Activated CD4-positive, alpha-beta memory T cell treated with anti-CD3 and anti-CD28 coated beads, Interleukin-2, amount 10 ng/mL, durations not matched to agents 7 days and 5 days (primary cell): ENCODE measurements at places on chromosomes 13 and 19.
A peak's percentile ranks its signal among the peaks of the same experiment; 100 is the strongest.

GRCh38 chr13:53778937-53779336 is 750.3 kb downstream of the OLFM4 start:
- no peaks in the 10 kb centered on the region for H3K36me3 ChIP-seq
- H3K27ac ChIP-seq, result no peak overlapping the region
- DNase-seq, result no peak
- no peaks in the 10 kb centered on the region for H3K27me3 ChIP-seq
- no peaks in the 10 kb centered on the region for H3K4me1 ChIP-seq

- H3K4me3 ChIP-seq, result no peak overlapping the region
- DNase-seq, result no peak
- peaks cover 6% of the 10 kb centered on the region for H3K36me3 ChIP-seq
These were observed 13.8 kb downstream of the EPS15L1 start for GRCh38 chr19:16457954-16458331.

GRCh38 chr13:44978328-44978727 is 10.9 kb downstream of the NUFIP1 start:
- peaks cover 2% of the 10 kb centered on the region for H3K4me1 ChIP-seq
- H3K27ac ChIP-seq, result no peak overlapping the region
- DNase-seq, result no peak
- no peaks in the 10 kb centered on the region for H3K27me3 ChIP-seq
- peaks cover 26% of the 10 kb centered on the region for H3K36me3 ChIP-seq

DNA sequence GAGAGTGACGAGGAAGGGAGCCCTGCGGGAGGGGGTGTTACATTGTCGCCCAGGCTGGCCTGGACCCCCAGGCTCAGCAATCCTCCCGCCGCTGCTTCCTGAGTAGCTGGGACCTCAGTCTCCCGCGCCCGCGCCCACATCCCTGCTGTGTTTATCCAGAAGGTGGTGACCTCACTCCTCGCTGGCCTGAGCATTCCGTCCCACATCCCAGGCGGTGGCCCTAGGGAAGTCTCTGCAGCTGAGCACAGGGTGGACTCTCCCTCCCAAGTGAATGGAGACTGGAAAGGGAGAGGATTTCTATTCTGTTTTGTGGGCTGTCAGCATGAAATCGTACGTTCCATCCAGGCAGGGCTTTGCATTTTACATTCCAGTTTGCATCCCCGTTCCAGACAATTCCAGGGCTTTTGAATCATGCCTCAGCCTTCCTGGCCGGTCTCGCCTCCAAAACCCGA is 401 bp upstream of the ZNF765 start:
- no peaks in the 10 kb centered on the region for H3K27me3 ChIP-seq
- DNase-seq, result peak; percentile 15
- peaks cover 20% of the 10 kb centered on the region for H3K4me1 ChIP-seq
- peak overlapping the region; percentile 74 for H3K27ac ChIP-seq
